ENCODE measurements at places on chromosomes 12 and 14. TPM values are rescaled to one million over a fixed set of nuclear protein-coding genes. Genes with fewer than 3 reads are reported as not detected.

DNA sequence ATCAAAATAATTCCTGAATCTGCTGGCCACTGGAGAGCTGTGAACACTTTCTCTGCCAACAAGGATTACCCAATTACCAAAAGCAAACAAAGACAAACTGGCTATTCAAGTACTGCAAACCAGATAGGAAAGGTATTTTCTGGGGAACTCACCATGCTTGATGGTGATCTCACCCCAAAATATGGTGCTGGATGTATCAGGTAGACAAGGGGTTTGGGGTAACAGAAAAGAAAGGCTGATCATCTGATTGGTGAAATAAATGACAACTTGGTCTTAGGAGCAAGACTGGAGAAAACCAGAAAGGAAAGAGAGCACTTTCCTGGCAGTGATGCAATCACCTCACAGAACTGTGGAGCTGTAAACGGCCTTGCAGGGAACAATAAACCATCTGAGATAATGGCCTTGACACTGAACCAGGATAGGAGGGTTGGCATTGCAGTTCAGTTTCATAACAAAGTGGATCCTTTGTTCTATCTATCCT, 31.0 kb upstream of the NPFF start:
- DNase-seq, result no peak

GRCh38 chr12:40170593-40170992, 54.2 kb upstream of the LRRK2 start:
- no peak for DNase-seq

DNA sequence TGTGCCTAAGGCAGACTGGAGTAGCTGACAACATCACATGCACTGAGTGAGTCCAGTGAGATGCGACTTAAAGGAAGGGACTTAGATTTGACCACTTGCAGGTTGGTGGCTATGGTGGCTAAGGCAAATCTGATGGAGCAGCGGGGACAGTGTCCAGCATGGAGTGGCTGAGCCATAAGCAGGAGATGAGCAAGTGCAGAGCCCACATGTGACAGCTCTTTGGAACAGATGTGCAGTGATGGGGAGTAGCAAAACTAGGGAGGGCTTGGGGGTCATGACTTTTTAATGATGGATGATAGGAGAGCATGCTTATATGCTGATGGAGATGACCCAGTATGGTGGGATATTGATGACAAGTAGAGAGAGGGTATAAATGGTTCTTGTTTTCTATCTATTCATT, 80.2 kb downstream of the PELI2 start:
- no peak for DNase-seq

DNA sequence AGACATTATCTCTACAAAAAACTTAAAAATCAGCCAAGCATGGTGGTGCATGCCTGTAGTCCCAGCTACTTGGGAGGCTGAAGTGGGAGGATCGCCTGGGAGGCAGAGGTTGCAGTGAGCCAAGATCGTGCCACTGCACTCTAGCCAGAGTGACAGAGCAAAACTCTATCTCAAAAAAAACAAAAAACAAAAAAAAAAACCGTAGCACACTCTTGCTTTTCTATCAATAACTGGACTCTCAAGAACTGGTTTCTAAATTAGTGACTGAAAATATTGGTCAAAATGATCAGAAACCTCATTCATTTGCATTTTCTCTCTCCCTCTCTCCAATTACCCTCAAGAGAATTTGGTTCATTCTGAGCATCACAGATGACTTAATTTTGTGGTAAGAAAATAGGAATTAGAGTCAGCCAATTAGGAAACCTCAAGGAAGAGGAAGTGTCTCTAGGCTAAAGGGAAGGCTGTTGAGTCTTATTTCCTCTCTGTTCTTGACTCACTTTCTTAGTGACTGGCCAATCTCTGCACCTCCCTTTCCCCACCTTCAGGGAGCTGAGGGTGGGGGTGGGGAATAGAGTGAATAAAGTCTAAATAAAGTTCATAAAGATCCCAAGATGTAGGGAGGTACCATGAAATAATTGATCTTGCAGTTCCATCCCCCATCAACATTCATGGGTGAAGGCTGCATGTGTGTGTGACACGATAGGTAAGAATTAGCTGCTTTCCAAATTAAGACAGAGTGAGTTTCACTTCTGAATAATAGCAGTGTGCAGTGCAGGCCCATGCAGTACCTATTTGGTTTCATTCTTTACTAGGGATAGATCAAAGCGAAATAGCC, 6.8 kb upstream of the PSMA6 start:
- DNase-seq, result no peak

KRT78 gene
- total RNA-seq, result not detected

CACNA1C gene
- total RNA-seq, result not detected

KLHL33 gene
- 0.04 TPM for total RNA-seq
